ENCODE measurements at places on chromosomes 3 and 15. TPM values are rescaled to one million over a fixed set of nuclear protein-coding genes. Genes with fewer than 3 reads are reported as not detected.

The EXD1 gene
- total RNA-seq: not detected

The ARHGEF3 gene
- 54.4 TPM for total RNA-seq

The GOLGA8S gene
- total RNA-seq: 0.07 TPM

The SERINC4 gene
- total RNA-seq: 0.28 TPM

The LEKR1 gene
- 0.14 TPM for total RNA-seq

The OSBPL10 gene
- total RNA-seq: 14.5 TPM

Data from activated CD4-positive, alpha-beta T cell treated with anti-CD3 and anti-CD28 coated beads, Interleukin-2, amount 10 ng/mL, durations not matched to agents 24 days and 14 days (primary cell).